ENCODE measurements at places on chromosomes 7 and 10. TPM values are rescaled to one million over a fixed set of nuclear protein-coding genes. Genes with fewer than 3 reads are reported as not detected.

Gene CALD1
- 107 TPM for total RNA-seq

Gene SSC4D
- total RNA-seq: 1.3 TPM

Gene OR2A12
- not detected for total RNA-seq

Gene FFAR4
- total RNA-seq: 0.17 TPM

DNA sequence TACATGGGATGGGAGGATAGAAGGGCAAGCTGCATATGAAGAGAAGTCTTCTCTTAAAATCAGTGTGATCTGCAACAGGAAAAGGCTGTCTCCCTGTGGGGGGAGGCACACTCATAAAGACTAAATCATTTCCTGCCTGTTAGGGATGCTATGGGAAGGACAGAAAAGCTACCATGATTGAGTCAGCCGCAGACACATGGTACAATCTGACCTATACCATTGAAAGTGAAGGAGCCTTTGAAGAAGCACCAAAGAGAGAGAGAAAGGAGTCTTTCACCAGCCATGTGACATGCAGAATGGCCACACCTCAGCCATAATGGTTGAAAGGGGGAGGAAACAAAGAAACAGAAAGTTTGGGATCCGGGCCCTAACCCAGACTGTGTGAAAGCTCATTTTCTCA, 29.1 kb downstream of the NUDCD3 start:
- DNase-seq: no peak

- DNase-seq: no peak
Measured at GRCh38 chr7:35755711-35756110, 45.1 kb upstream of the SEPTIN7 start.

GRCh38 chr7:21154614-21155013, 273.3 kb upstream of the SP4 start:
- DNase-seq: no peak

GRCh38 chr7:29017713-29018112, 59.6 kb upstream of the TRIL start:
- no peak for DNase-seq

- no peak for DNase-seq
Measured at GRCh38 chr10:126919426-126919825, 14.2 kb downstream of the DOCK1 start.

DNA sequence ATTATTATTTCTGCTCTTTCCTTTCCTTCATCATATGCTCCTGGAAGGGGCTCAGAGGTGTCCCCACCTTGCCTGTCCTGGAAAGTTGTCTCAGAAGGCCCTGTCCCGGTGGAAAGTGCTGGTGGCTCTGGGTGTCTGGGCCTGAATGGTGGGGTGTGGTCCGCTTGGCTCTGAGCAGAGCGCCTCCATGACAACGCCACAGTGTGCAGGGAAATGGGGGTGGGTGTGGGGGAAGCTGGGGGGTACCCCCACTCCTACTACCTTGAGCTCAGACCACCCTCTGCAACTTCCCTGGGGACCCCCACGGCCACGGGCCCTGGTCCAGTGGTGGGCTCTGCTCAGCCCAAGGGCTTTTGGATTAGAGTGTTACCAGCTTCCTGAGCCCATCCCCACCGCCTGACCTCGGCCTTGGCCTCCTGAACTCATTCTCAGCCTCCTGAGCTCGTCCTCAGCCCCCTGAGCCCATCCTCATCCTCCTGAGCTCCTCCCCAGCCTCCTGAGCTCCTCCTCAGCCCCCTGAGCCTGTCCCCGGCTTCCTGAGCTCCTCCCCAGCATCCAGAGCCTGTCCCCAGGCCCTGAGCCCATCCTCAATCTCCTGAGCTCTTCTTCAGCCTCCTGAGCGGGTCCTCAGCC, 106.4 kb upstream of the FAM20C start:
- DNase-seq: no peak

- DNase-seq: no peak
Measured at GRCh38 chr7:42739638-42740037, 172.2 kb downstream of the C7orf25 start.

DNA sequence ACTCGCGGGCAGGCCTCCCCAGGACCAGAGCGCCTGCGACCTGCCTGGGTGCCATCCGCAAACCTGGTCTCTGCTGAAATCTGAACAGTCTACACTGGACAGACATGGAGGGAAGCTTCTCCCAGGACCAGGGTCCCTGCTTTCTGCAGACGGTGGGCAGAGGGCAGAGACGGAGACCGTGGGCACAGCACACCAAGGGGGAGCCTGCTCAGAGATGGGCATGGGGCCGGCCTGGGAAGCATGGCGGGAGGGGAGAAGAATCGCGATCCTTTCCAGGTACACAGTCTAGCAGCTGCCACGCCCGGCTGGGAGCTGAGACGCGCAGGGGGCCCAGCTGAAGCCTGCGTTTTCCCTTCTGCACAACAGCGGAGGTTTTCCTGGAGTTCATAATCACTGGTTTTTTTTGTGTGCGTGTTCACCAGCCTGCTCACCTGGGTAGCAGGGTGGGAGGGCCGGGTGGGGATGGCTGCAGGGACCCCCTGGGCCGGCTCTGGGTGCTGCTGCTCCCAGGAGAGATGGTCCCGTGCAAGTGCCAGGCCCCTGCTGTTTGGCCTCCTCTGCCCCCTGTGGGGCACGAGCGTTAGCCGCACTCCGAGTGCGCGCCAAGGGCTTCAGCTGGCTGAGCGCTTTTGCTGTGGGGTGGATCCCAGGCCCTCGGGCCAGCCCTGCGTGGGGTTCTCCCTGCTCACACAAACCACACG, 448.8 kb downstream of the DNAJB6 start:
- no peak for DNase-seq

- DNase-seq: no peak
Measured at GRCh38 chr7:52088008-52088901, 771.6 kb upstream of the COBL start.

DNA sequence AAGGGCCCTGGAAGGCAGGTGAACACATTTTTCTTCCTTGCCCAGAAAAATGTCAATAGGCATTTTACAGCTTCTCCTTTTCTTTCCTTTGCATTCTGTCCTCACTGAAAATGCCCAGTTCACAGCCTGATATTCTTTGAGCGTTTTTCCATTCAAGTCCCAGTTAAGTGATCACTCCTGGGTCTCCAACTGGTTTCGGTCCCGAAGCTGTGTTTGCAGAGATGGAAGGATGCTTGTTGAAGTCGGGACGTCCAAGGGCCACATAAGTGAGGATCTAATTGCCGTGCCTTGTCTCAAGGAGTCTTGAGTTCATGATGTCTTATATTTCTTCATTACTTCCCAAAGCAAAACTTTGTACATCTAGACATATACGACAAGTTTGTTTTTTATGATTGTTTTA, 208.7 kb upstream of the PRKCQ start:
- no peak for DNase-seq
